ENCODE measurements at places on chromosomes 2 and 18.
A peak's percentile ranks its signal among the peaks of the same experiment; 100 is the strongest.

DNA sequence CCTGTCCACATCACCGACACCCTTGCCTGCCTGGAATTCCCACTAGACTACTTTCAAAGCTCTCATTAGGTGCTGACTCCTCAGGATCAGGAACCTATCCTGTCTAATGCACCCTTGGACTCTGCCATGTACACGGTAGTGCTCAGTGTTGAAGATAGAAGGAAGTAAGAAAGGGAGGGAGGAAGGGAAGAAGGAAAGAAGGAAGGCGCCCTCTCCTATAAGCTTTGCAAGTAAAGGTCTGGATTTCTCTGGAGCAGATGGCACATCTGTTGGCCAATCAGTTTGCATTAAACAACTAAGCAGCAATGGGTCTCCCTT lies 45.3 kb downstream of the SCTR start:
- DNase-seq, result no peak

DNA sequence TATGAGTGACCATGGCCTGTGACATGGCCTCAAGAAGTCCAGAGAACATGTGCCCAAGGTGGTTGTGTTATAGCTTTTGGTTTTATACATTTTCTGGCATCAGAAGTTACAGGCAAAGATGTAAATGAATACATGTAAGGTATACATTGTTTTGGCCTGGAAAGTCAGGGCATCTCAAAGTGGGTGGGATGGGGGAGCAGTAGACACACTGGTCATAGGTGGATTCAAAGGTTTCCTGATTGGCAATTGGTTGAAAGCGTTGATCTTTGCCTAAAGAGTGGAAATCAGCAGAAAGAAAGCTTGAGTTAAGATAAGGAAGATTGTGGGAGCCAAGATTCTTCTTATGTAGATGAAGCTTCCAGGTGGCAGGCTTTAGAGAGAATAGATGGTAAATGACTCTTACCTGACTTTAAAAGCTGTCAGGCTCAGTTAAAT lies 62.1 kb upstream of the DYNAP start:
- DNase-seq, result no peak

DNA sequence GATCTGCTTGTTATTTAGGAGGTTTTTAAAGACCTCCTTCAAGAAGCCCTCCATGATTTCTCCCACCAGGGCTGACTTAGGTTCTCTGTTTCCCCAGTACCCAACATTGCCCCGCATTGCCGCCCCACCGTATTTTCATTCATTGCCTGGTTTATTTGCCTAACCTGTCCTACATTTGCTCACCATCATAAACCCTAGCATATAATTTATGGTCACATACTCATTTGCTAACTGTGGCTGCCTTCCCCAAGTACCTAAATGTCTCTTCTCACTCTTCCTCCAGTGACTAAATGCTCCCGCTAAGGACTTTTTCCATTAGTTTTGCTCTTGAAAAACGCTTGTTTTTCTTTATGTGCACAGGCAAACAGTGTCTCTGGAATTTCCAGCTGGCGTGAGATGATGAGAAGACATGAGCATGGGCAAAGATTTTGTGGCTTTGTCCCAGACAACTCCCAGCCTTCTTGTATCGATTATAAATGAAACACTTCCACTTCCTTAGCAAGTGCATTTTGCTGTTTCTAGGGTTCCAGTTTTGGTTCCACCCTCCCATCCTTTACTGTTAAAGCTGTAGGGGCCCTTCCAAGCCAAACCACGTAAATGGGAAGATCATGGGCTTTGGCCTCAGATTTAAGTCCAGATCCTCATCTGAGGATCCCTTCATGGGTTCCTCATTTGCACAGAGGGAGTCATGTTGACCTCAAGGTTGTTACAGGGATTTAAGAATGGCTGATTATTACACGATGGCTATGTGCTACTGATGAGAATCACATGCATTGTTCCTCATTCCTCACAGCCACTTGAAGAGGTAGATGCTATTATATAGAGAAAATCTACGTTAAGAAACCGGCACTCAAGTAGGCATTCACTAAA lies 21.0 kb upstream of the ARMC9 start:
- DNase-seq, result no peak

DNA sequence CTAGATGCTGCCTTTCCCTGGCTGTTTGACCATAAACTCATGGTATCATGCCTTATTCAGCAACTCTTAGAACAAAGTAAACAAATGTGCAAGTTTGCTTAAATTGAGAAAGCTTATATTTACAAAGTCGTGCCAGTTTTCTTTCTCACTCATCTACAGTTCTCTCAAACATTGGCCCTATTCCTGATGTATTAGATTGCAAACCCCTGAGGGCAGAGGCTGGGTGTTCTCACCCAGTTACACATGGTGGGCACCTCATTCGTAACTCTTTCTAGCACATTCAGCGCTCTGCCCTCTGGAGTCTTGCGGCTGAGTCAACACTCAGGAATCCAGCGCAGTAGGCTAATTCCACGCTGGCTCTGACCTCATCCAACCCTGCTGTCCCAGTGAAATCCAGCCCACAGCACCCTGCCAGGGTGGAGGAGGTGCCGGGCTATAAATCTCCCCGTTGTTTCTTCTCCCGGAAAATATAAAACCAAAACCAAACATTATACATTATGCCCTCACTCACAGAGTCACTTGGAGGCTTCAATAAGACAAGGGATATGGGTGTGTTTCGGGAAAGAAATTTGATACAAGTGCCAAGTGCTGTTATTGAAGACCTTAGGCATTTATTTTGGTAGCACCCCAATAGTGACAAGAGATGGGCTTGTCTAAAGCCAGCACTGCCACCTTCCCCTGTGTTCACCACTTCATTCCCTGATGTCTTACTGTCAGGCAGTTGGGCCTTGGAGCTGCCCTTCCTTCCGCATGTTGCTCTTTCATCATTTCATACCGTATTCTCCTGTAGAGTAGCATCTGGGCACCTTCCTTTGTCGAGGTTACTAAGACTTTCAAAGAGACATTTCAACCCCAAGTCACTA lies 287.4 kb downstream of the PRKCE start:
- DNase-seq, result no peak

- DNase-seq, result no peak
These were observed 437.2 kb upstream of the ID2 start for GRCh38 chr2:8244639-8245038.

- DNase-seq, result peak; percentile 57
These were observed at the start of gene RAX for GRCh38 chr18:59272891-59273758. Gene RAX (minus strand): TSS chr18:59273454. CDS start chr18:59273206, 248 bp downstream.

GRCh38 chr2:6008186-6008585 lies 316.0 kb downstream of the SOX11 start:
- DNase-seq, result no peak

GRCh38 chr18:21684731-21685130 lies 19.8 kb downstream of the ABHD3 start:
- no peak for DNase-seq

DNA sequence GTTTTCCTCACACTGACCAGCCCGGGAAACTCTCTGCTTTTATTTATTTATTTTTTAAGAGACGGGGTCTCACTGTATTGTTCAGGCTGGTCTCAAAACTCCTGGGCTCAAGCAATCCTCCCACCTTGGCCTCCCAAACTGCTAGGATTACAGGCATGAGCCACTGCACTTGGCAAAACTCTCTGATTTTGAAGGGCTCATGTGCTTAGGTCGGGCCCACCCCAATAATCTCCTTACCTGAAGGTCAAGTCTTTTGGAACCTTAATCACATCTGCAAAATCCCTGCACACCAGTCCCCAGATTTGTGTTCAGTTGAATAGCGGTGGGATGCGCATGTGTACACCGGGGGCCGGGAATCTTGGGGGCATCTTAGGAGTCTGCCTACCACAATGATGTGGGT lies 7.7 kb upstream of the ECEL1 start:
- DNase-seq, result no peak

- DNase-seq, result no peak
These were observed 54.7 kb upstream of the MGAT5 start for GRCh38 chr2:134199123-134199522.

DNA sequence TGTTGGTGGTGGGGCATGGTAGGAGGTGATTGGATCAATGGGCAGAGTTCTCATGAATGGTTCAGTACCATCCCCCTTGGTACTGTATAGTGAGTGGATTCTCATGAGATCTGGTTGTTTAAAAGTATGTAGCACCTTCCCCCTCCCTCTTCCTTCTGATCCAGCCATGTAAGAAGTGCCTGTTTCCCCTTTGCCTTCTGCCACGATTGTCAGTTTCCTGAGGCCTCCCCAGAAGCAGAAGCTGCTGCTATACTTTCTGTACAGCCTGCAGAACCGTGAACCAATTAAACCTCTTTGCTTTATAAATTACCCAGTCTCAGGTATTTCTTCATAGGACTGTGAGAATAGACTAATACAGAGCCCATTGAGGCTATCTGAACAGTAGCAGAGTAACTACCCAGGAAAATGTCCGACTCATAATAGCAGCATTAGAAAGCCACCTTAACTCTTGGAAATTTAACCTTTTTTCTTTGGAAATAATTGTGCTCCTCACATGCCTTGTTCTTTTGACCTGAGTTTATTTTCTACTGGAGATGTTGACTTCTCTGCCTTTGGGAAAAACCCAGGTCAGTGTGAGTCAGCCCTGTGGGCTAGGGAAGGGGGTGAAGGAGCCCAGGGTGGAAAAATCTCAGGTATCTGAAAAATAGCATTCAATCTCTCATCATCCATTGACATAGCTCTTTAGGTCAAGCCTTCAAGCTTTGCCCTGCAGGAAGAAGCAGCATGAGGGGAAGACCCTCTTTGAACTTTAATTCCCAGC lies 18.1 kb downstream of the CYP1B1 start:
- peak; percentile 30 for DNase-seq

DNA sequence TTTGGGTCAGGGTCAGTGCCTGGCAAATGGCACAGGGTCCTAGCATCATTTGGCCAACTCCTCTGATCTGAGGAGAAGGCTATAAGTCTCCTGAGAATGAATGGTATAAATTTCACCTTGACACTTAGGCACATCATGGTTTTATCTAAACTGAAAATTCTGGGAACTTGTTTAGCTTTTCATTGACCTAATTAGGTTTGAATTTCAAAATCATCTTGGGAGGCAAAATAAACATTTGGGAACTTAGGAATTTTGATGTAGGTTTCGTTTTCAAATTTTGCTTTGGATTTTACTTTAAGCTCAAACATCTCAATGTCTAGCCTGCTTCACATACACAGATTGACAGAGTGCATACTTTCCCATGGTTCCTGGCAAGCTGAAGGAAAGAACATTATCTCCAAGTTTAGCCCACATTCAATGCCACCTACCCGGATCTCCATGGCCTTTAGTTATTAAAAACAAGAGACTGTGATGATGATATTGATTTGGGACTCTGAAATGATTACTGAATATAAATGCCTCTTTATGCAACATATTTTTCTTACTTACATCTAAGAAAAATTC lies 44.5 kb downstream of the MYOM1 start:
- no peak for DNase-seq

DNA sequence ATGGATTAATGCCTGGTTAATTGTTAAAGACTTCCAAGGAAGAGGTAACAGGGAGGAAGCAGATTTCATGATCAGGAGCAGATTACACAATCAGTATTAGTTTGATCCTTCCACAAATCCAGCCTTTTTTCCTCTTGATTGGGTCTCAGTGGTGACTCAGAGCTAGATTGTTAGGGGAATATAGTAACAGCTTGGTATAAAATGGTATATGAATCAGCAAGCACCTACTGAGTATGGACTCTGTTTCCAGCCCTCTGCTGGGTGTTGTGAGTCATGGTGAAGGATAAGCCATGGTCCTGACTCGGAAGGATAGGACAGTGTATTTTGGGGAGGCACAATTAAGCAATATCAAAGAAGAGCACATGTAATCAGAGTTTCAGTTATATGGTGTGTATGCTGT lies 272.4 kb upstream of the DPP10 start:
- DNase-seq, result no peak

GRCh38 chr2:51511002-51511401 lies 479.1 kb upstream of the NRXN1 start:
- DNase-seq, result no peak

DNA sequence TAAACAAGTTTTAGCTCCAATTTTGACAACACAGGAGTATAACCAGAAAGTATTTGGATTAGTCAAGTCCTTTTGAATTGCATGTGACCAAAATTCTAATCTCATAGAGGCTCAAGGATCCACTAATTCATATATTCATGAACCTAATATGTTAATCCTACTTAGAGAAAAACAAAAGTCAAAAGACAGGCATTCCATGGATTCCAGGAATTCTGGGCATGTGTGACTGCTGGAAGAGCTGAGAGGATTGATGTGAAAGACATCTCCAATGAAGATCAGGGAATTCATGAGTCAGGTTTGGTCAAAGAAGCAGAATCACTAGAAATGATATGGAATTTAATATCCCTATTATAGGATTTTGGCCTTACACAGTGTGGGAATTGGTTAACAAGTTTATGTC lies 1494.6 kb upstream of the DDX18 start:
- no peak for DNase-seq

DNA sequence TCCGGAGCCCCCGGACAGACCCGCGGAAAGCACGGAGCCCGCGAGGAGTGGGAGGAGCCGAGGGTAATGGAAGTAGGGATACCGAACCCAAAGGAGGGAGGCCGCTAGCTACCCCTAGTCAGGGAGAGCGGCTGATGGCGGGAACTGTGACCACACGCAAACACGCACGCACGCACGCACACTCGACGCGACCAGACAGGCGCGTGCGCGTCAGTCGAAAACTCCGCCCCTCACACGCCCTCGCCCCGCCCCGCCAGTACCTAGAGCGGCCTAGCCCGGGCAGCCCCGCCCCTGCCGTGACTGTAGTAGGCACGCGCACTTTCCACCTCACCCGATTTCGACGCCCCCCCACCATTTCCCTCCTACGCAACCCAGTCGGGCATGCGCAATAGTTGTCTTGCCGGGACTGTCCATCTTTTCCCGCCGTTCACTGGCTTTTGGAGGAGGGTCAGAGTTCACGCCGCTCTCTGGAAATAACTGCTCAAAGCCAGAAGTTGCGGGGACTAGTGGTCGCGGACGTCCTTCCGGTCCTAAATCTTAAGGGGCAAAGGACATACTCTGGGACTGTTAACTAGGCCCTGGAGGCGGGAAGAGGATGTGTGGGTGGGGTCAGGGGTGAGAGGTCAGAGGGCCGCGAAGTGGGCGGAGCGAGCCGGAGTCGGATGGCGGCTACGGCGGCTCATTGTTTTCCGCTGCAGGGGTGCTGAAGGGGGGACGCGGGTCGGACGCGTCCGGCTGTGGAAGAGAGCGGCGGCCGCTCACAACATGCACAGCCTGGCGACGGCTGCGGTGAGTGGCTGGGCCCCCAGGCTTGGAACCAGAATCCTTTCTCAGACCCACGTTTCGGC lies at the start of the genes CNOT9 and USP37:
TSS of gene CNOT9 (plus strand) at position 650 of the 848 bp plus-strand sequence. CDS start at position 766, 116 bp downstream.
TSS of gene USP37 (minus strand) at position 162 of the 848 bp plus-strand sequence. CDS start 9,698 bp downstream, outside the sequence.
- DNase-seq, result peak; percentile 100

DNA sequence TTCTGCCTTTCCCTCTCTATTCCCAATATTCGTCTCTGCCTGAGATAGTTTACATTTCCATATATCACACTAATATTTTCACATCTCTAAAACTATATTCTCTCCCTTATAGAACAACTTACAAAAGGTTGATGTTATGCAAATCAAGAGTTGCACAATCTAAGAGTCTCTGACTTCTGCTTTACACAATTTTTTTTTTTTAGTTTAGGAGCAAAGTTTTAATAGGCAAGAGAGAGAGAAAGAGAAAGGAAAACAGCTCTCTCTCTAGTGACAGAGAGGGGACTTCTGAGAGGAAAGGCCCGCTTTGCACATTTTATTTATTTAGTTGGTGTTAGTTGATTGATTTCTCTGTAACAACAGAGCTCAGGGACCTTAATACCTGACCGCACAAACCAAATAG lies 380.2 kb downstream of the TXNL1 start:
- DNase-seq, result no peak
